ENCODE measurements at places on chromosomes 1 and 21.

GRCh38 chr1:95216292-95216990 is 17.6 kb upstream of the RWDD3 start:
- no peak for DNase-seq

GRCh38 chr1:59433440-59433813 is 136.5 kb downstream of the FGGY start:
- no peak for DNase-seq

DNA sequence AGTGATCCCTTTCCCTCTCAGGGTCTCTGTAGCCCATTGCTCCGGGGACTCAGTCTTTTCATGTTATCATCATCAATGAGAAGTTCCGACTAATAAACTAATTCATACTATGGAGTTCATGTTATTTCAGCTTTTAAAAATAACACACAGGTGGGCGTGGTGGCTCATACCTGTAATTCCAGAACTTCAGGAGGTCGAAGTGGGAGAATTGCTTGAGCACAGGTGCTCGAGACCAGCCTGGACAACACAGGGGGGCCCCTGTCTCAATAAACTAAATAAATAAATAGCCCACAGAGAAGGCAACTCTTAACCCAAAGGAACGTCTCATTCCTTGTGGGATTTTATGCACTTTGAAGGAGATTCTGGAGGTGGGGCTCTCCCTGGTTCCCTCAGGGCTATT is 14.5 kb downstream of the MYBPH start:
- no peak for DNase-seq

- no peak for DNase-seq
These were observed 41.0 kb downstream of the ITPKB start for GRCh38 chr1:226697929-226698544.

DNA sequence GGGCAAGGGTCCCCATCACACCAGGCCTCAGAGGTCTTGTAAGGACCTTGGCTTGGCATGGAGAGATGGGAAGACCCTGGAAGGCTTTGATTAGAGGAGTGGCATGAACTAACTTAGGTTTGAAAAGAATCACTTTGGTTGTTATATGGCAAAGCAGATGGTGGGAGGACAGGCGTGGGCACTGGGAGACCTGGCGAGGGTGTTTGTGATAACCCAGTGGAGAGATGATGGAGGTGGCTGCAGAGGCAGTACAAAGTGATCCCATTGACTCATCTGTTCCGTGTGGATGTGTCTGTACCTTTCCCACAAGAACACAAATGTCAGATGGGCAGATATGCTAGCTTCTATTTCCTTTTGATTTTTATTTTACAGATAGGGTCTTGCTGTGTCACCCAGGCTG is 168.3 kb downstream of the SLC35F3 start:
- DNase-seq: no peak

DNA sequence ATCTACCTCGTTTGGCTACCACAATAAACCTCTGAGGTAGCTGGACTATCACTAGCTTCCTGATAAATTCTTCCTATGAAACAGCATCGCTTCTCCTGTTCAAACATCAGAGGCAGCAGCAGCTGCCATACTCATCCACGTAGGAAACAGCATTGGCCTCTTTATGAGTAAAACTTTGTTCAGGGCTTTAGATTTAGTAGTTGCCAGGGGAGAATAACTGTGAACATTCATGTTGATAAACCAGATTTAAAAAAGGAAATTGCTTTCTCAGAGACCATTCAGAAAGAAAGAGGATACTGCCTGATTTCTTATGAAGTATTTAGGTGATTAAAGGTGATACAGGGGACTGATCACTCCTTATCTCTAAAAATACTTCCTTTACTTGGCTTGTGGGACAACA is 7.2 kb downstream of the CEP170 start:
- no peak for DNase-seq

DNA sequence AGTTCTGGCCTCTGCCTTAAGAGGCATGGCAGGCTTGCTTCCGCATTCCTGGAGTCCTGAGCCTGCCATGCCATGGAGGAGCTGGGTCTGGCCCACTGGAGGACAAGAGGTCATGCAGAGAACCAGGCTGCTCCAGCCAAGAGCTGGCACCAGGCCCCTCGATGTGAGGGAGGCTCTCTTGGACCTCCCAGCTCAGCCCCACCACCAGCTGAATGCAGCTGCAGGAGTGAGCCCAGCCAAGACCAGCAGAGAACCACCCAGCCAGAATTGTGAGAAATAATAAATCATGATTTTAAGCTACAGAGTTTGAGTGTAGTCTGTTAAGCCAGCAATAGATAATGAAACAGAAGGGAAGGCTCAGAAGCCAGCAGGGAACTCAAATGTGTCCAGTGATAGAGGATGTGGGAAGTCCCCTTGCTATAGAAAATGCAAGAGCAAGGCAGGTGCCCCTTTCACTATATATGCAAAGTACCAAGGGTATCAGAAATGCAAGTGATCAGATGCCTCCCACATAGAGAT is 118.4 kb downstream of the HIVEP3 start:
- DNase-seq: peak; percentile 66

DNA sequence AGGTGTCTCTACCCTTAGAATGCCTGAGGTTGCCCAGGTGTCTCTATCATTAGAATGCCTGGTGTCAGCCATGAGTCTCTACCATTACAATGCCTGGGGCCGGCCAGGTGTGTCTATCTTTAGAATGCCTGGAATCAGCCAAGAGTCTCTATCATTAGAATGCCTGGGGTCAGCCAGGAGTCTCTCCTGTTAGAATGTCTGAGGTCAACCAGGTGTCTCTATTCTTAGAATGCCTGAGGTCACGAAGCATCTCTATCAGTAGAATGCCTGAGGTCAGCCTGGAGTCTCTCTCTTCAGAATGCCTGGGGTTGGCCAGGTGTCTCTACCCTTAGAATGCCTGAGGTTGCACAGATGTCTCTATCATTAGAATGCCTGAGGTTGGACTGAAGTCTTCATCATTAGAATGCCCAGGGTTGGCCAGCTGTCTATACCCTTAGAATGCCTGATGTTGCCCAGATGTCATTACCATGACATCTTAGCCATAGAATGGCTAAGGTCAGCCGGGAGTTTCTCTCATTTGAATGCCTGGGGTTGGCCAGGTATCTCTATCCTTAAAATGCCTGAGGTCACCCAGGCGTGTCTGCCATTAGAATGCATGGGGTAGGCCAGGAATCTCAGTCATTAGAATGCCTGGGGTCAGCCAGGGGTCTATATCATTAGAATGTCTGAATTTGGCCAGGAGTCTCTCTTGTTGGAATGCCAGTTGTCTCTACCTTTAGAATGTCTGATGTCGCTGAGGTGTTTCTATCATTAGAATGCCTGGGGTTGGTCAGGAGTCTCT is 44.0 kb downstream of the RNF187 start:
- no peak for DNase-seq

DNA sequence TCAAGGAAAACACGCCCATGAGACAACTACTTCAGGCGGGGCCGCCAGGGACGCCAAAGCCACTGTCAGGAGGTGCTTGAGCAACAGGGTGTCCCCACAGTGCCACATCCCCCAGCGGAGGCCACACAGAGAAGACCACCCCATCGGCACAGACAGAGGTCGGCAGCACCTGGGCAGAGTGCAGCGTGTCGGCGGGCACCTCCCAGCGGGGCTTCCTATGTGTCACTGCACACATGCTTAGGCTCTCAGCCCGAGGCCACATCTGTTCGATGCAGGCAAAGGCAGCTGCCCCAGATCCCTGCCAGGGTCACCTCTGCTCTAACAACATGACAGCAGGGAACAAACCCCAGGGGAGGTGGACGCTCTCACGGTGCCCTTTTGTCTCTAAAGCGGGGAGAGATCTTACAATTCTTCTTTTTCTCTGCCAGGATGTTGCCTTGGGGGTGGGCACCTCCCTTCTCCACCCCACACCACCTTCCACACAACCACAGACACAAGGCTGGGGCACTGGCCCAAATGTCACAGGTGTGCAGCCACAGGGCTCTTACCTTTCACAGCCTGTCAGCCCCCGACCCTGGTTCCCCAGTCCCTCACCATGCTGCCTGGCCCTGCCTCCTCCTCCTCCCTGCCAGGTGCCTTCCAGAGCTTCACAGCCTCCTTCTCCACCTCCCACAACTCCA is 4.2 kb downstream of the KRTAP10-8 start:
- no peak for DNase-seq

- DNase-seq: no peak
These were observed 19.4 kb downstream of the CLIC6 start for GRCh38 chr21:34688145-34688544.

- no peak for DNase-seq
These were observed 478.2 kb downstream of the NPHP4 start for GRCh38 chr1:5513846-5514526.

DNA sequence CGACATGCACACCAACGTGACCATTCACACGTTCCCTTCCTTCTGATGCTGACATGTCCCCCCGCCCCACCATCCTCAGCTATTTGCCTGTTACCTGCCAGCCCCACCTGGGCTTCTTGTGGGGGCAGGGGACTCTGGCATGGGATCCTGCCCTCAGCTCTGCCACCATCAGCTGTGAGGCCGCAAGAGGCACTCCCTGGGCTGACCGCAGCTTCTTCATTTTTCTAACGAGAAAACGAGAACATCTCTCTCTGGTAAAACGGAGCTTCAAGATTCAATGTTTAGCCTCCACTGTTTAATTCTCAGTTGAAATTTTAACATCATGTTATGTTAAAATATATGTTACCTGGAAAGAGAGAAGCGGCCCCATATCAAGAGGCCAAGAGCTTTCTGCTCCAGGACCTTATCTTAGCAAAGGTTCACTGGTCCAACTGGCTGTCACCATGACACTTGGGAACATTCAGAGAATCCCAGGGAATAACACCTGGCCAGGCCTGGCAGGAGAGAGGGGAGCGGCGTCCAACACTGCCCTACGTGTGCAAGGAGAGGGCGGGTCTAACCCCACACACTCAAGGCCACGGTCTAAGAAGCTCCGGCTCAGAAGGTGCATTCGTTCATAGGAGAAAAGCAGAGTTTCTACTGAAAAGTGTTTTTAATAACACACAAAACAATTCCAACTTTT is 51.3 kb downstream of the HLCS start:
- DNase-seq: no peak

GRCh38 chr1:4309676-4310320 is 344.6 kb upstream of the AJAP1 start:
- DNase-seq: no peak

- no peak for DNase-seq
These were observed 3.0 kb downstream of the YOD1 start for GRCh38 chr1:207048041-207048440.

DNA sequence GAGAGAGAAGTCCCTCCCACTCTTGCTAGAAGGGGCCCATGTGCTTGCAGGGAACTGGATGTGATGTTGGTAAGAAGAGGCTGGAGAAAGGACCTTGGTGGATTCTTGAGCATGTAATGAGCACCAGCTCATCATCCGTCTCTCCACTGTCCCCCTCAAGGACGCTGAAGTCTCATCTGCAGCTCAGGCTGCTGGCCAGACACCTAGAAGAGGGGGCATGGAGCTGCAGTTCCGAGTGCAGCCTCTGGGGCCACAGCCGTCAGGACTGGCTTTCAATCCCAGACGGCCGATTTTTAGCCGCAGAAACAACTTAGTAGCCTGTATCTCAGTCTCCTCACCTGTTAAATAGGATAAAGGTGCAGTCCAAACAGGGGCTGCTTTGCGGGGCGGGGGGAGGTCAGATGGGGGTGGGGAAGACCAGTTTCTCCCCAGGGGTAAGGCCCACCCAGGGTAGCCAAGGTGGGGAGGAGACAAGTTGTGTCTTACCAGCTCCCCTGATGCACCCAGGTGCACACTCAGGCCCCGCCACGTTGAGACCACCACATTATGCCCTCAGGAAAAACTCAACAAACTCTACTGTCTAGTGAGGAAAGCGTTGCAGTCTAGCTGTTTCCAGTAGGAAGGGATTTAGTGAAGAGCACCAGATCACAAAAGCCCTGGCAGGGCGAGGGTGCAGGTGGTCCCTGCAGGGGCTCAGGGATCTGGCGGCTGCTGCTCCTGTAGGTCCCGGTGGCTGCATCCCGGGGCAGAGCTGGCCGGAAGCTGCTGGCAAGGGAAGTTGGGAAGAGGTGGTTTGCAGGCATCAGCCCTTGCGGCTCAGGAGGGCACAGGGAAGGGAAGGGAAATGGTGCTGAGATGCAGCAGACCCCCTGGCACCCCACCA is 29.5 kb downstream of the LDLRAP1 start:
- no peak for DNase-seq

DNA sequence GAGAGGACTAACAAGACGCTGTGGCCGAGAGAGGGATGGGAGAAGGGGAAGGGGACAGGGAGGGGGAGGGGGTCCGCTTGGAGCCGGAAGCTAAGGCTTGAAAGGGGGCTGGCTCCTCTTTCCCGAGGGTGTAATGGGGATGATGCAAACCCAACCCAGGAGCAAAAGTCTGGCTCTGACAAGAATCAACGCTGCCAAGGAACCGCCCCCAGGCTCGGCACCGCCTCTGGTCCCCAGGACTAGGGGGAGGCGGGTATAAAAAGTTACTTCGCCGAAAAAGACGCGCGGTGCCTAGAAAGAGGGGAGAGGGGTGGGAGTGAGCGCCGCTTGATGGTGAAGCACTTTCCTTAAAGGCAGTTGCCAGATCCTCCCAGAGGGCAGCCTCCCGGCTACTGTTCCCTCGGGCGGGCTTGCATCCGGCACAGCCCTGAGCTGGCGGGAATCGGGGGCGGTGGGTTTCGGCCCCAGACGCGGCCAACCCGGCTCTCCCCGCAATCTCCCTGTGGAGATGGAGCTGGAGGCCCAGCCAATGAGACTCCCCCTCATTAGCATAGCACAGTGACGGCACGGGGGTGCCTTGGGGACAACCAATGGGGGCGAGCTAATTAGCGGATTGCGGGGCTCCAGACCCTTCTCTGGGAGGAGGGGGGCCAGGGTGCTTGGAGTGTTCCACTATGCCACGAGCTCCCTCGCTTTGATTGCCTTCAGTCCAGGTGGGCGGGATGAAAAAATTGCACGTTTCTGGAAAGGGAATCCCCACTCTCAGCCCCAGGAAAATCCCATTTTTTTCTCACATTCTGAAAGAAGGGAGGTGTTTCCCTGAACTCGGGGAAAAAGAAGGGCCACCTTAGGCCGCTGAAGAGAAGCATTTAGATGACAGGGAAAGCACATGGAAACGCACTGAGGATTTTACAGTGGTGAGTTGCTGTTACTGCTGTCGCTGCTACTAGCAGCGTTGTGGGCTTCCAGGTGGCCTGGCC is at the start of gene KCNT2:
TSS of gene KCNT2 (minus strand) at position 51 of the 980 bp plus-strand sequence. CDS start 131 bp downstream, outside the sequence.
- DNase-seq: peak; percentile 53

DNA sequence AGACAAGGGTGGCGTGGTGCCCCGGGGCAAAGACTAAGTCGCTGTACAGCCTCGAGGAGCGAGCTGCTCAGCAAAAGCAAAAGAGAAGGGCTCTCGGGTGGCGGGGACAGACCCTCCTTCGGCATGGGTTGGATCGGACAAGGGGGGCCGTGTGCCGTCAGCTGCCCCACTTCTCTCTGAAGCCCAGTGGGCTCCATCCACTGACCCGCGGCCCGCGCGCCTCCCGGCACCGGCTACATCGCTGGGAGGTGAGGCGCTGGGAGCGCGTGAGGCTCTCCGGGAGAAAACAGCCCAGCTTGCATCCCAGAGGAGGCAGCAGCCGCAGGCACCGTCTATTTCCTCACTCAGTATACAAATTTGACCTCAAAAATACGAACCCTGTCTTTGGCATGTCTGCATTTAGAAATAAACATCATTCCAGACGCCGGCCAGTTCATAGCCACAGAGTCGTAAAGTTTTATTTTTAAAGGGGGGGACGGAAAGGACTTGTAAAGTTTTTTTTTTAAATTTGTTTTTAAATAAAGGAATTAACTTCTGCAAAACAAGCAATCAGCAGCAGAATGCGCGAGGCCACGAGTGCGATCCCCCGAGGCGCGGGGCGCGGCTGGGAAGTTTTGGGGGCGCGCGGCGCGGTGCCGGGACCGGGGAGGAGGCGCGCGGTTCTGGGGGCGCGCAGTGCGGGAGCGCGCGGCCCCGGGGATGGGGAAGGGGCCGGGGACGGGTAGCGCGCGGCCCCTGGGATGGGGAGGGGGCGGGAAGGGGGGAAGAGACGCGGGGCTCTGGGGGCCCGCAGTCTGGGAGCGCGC is 689 bp upstream of the GPR137B start:
- no peak for DNase-seq

GRCh38 chr1:99544328-99544727 is 101.6 kb upstream of the PALMD start:
- no peak for DNase-seq

Measured in lower lobe of right lung (tissue), 2 donors.